ENCODE measurements at places on chromosomes 6 and 20.

DNA sequence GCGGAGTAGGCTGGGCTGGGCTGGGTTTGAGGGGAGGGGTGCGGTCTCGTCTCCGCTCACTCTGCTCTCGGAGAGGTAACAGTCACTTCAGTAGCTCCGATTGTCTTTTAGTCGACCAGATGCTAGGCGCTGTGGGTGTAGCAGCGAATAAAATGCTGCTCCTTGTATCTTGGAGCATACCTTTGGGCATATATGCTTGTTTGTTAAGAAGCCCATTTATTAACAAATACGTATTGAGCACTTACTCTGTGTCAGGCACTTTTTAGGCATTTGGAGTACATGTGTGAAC, 545 bp downstream of the ACTR5 start:
- H3K27ac ChIP-seq: peak overlapping the region; percentile 86
- no peaks in the 10 kb centered on the region for H3K36me3 ChIP-seq
- peaks cover 19% of the 10 kb centered on the region for H3K4me1 ChIP-seq
- peaks cover 3% of the 10 kb centered on the region for H3K27me3 ChIP-seq
- peak overlapping the region; percentile 63 for H3K4me3 ChIP-seq

- no peak overlapping the region for H3K27ac ChIP-seq
- DNase-seq: no peak
- no peaks in the 10 kb centered on the region for H3K4me1 ChIP-seq
- no peaks in the 10 kb centered on the region for H3K36me3 ChIP-seq
- no peaks in the 10 kb centered on the region for H3K27me3 ChIP-seq
These were observed 127.6 kb downstream of the KIF13A start for GRCh38 chr6:17859846-17860245.

DNA sequence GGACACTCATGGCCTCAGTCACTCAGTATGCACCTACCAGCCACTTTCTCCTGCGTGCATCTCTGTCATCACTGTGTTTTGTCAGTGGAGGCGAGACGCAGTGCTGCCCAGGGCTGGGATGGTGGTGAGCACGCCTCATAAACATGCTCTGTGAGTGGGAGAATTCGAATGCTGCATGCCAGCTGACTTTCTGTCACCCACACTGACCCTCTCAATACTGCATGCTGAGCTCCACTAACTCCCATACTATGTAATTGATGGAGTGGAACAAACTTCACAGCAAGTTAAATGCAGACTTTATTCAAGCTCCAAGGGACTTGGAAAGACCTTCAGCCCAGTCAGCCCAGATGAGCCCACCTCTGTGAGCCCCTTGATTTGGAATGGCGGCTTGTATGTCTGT, 22.7 kb upstream of the GGTLC1 start:
- no peak for DNase-seq
- no peaks in the 10 kb centered on the region for H3K36me3 ChIP-seq
- H3K27ac ChIP-seq: no peak overlapping the region

- no peaks in the 10 kb centered on the region for H3K36me3 ChIP-seq
- peaks cover 18% of the 10 kb centered on the region for H3K4me1 ChIP-seq
- H3K27me3 ChIP-seq: no peaks in the 10 kb centered on the region
- H3K4me3 ChIP-seq: no peak overlapping the region
- no peak overlapping the region for H3K27ac ChIP-seq
These were observed 184.4 kb downstream of the CDH26 start for GRCh38 chr20:60142587-60142986.

- H3K27ac ChIP-seq: peak overlapping the region; percentile 94
- no peak for DNase-seq
- no peaks in the 10 kb centered on the region for H3K36me3 ChIP-seq
- no peaks in the 10 kb centered on the region for H3K27me3 ChIP-seq
- H3K4me3 ChIP-seq: peak overlapping the region; percentile 98
These were observed 897 bp downstream of the CD2AP start for GRCh38 chr6:47478233-47479139.

- H3K4me3 ChIP-seq: peak overlapping the region; percentile 64
- peaks cover 3% of the 10 kb centered on the region for H3K4me1 ChIP-seq
- H3K36me3 ChIP-seq: no peaks in the 10 kb centered on the region
- H3K27me3 ChIP-seq: no peaks in the 10 kb centered on the region
These were observed 1.4 kb downstream of the BACH2 start for GRCh38 chr6:90294989-90295853.

DNA sequence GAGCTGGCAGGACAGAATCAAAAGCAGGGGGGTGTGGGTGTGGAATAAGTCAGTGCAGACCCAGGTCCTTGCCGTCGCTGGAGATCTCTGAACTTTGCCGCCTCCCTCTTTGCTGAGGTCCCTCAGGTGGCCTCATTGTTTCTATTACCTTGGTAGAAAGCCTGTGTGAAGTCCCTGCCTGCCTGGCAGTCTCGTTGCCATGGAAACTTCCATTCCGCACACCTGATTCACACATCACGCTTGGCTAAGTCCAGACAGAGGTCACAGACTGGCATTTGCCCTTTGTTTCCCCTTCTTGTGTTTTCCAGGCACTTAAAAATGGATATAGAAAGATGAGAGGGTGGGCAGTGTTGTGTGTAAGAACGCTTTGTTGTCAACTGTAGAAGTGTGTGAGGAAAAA, 260.6 kb downstream of the PRL start:
- H3K36me3 ChIP-seq: peaks cover 17% of the 10 kb centered on the region
- no peak overlapping the region for H3K4me3 ChIP-seq
- no peaks in the 10 kb centered on the region for H3K27me3 ChIP-seq
- peaks cover 4% of the 10 kb centered on the region for H3K4me1 ChIP-seq
- no peak overlapping the region for H3K27ac ChIP-seq

GRCh38 chr6:17311595-17312311, 30.6 kb downstream of the RBM24 start:
- H3K27me3 ChIP-seq: peaks cover 2% of the 10 kb centered on the region
- H3K4me1 ChIP-seq: no peaks in the 10 kb centered on the region
- no peak overlapping the region for H3K4me3 ChIP-seq
- DNase-seq: no peak

DNA sequence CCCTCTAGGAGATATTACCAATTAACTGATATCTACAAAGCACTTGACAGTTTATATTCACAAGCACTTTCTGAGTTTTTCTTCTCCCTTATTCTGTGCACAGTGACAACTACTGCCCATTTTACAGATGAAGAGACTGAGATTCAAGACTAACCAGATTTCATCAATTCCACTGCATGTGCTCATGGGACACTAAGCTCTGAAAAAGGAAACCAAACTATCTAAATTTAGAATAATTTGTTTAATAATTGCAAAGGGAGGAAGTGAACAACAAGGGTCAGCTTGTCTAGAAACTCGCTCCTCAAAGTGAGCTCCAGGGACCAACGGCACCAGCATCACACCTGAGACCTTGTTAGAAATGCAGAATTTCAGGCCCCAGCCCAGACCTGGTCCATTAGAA, 50.8 kb upstream of the MYLIP start:
- no peak for DNase-seq
- no peak overlapping the region for H3K4me3 ChIP-seq
- H3K36me3 ChIP-seq: no peaks in the 10 kb centered on the region
- no peak overlapping the region for H3K27ac ChIP-seq
- no peaks in the 10 kb centered on the region for H3K4me1 ChIP-seq

- DNase-seq: no peak
- H3K4me3 ChIP-seq: no peak overlapping the region
- no peak overlapping the region for H3K27ac ChIP-seq
- peaks cover 47% of the 10 kb centered on the region for H3K36me3 ChIP-seq
- no peaks in the 10 kb centered on the region for H3K4me1 ChIP-seq
These were observed 49.9 kb downstream of the STK4 start for GRCh38 chr20:45016089-45016671.

DNA sequence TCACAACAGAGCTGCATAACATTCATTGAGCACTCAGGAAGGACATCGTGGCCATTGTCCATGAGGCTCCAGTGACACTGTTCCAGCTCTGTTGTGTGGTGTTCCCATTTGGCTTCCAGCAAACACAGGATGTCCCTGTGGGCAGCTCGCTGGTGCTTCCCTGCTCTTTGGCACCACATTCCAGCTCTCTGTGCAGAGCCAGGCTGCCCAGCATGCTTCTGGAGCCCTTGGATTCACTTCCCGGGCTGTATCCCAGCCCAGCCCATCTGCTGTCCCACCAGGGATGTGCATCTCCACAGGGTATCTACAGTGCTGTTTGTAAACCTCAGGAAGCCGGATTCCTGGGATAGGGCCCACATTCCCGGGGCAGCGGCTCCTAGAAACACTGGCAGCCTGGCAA, 57.2 kb downstream of the CTCFL start:
- no peak overlapping the region for H3K27ac ChIP-seq
- no peak for DNase-seq
- no peaks in the 10 kb centered on the region for H3K27me3 ChIP-seq
- no peaks in the 10 kb centered on the region for H3K36me3 ChIP-seq

- H3K4me1 ChIP-seq: no peaks in the 10 kb centered on the region
- no peaks in the 10 kb centered on the region for H3K27me3 ChIP-seq
- DNase-seq: no peak
- H3K36me3 ChIP-seq: no peaks in the 10 kb centered on the region
- H3K4me3 ChIP-seq: no peak overlapping the region
These were observed 227.5 kb downstream of the THBS2 start for GRCh38 chr6:169026175-169026574.

- H3K36me3 ChIP-seq: peaks cover 30% of the 10 kb centered on the region
- DNase-seq: no peak
- H3K27ac ChIP-seq: no peak overlapping the region
- no peaks in the 10 kb centered on the region for H3K27me3 ChIP-seq
- no peak overlapping the region for H3K4me3 ChIP-seq
- no peaks in the 10 kb centered on the region for H3K4me1 ChIP-seq
These were observed 125.2 kb downstream of the TBC1D7 start for GRCh38 chr6:13203145-13203544.

DNA sequence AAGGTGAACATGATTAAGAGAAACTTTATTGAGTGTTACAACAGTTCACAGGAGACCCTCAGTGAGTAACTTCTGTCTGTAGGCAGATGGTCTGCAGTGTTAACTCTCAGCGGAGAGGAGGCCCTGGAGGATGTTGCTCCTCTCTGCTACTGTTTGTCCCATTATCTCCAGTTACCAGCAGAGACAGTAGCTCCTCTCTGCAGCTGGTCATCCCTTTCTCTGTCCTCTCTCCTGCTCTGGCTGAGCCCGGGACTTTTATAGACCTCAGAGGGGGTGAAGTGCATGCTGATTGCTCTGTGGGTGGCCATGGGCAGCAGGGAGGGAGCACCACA, 5.7 kb downstream of the GTSF1L start:
- no peak overlapping the region for H3K27ac ChIP-seq
- no peak for DNase-seq
- H3K27me3 ChIP-seq: no peaks in the 10 kb centered on the region
- no peaks in the 10 kb centered on the region for H3K36me3 ChIP-seq
- H3K4me3 ChIP-seq: no peak overlapping the region
- H3K4me1 ChIP-seq: no peaks in the 10 kb centered on the region

- DNase-seq: no peak
- H3K4me3 ChIP-seq: no peak overlapping the region
- no peaks in the 10 kb centered on the region for H3K27me3 ChIP-seq
- H3K36me3 ChIP-seq: no peaks in the 10 kb centered on the region
- peaks cover 17% of the 10 kb centered on the region for H3K4me1 ChIP-seq
These were observed 2.4 kb upstream of the PFDN4 start for GRCh38 chr20:54205450-54205849.

GRCh38 chr6:134183844-134184243, 131.4 kb upstream of the SLC2A12 start:
- no peaks in the 10 kb centered on the region for H3K36me3 ChIP-seq
- H3K27me3 ChIP-seq: no peaks in the 10 kb centered on the region
- H3K4me1 ChIP-seq: no peaks in the 10 kb centered on the region
- DNase-seq: no peak
- no peak overlapping the region for H3K27ac ChIP-seq

DNA sequence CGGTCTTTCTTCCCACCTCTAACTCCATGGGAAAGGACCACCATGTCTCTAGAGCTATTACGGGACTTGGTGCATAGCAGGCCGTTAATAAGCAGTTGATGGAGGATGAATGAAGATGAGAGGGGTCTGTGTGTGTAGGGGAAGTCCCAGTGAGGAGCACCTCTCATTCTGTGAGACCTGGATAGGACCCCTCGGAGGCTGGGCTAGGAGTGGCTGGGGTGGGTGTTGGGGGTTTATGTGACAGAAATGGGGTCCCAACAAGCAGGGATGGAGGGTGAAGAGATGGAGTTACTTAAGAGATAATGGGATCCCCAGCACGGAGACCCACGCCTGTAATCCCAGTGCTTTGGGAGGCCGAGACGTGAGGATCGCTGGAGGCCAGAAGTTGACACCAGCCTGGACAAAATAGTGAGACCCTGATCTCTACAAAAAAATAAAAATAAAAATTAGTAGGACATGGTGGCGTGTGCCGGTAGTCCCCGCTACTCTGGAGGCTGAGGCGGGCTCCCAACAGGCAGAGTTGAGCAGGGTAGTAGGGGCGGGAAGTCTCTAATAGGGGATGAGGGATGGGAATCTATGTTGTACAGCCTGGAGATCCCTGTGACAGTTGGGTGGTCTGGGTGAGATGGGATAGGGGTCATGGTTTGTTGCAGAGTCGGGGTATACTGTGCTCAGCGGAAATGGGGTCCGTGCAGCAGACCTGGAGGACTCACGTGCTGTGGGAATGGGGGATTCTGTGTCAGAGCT, 677 bp upstream of the ZNF341 start:
- H3K36me3 ChIP-seq: no peaks in the 10 kb centered on the region
- H3K27ac ChIP-seq: no peak overlapping the region
- peak overlapping the region; percentile 88 for H3K4me3 ChIP-seq
- DNase-seq: no peak
- H3K4me1 ChIP-seq: peaks cover 28% of the 10 kb centered on the region

DNA sequence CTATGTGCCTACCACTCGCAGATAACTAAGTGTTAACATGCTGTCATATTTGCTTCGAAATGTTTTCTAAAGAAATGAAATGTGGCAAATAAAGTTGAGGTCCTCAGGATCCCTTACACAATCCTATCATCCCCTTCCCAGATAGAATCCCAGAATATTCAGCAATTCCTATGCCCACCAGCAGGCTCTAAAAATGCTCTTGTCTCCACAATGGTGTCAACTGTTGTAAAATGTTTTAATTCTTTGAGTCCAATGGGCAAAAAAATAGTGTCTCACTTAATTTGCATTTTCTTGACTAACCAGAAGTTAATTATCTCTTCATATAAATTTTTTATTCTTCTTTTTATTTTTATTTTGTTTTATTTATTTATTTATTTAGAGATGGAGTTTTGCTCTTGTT, 103.9 kb upstream of the MAP7 start:
- H3K27ac ChIP-seq: no peak overlapping the region
- H3K36me3 ChIP-seq: peaks cover 4% of the 10 kb centered on the region
- H3K27me3 ChIP-seq: no peaks in the 10 kb centered on the region
- H3K4me3 ChIP-seq: no peak overlapping the region
- DNase-seq: no peak
- H3K4me1 ChIP-seq: peaks cover 9% of the 10 kb centered on the region

- H3K36me3 ChIP-seq: no peaks in the 10 kb centered on the region
- peaks cover 15% of the 10 kb centered on the region for H3K4me1 ChIP-seq
- H3K4me3 ChIP-seq: no peak overlapping the region
- DNase-seq: peak; percentile 62
- no peak overlapping the region for H3K27ac ChIP-seq
- no peaks in the 10 kb centered on the region for H3K27me3 ChIP-seq
These were observed 478.8 kb downstream of the CD83 start for GRCh38 chr6:14596410-14596809.
